Testis (tissue), 5 donors: ENCODE measurements at places on chromosomes 4 and X. TPM values are rescaled to one million over a fixed set of nuclear protein-coding genes. Genes with fewer than 3 reads are reported as not detected.

TREX2 gene
- total RNA-seq, result 7.5 TPM

CT45A1 gene
- 11.9 TPM for total RNA-seq

GJB1 gene
- 78.5 TPM for total RNA-seq

FAM149A gene
- total RNA-seq, result 14.9 TPM

DNA sequence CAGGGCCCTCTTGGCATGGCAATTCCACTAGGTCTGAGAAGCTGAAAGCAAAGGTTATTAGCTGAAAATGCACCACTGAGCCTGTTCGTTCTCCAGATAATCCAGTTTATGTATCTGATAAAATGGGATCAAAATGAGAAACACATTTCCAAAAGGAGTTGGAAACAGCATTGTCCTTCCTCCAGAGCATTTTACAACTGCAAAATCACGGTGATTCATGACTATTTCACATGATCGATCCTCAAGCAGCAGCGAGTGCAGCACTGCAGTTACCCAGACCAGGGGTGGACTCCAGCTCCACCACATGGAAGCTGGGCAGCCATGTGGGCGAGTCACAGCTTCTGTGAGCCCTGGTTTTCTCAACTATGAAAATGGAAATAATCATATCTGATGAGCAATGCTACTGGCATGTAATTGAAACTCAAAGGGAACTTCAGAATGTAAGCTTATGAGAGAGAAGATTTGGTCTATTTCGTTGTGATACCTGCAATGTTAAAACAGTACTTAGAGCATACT lies 78.7 kb upstream of the MSX1 start:
- no peaks in the 10 kb centered on the region for H3K27me3 ChIP-seq
- H3K4me3 ChIP-seq, result no peak overlapping the region

DNA sequence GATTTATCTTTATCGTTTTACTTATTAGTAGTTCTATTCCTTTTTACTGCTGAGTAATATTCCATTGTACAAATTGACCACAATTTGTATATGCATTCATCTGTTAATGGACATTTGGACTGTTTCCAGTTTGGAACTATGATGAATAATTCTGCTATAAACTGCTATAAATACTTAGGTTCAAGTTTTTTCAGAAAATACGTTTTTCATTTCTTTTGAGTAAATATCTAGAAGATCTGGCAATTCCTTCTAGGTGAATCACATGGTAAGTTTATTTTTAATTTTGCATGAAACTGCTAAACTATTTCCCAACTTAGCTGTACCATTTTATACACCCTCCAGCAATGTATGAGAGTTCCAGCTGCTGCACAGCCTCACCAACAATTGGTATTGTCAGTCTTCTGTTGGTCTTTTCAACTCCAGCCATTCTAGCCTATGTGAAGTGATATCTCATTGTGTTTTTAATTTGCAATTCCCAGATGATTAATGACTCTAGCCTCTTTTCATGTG lies 22.2 kb downstream of the LIN54 start:
- no peak for DNase-seq
- H3K27me3 ChIP-seq, result no peaks in the 10 kb centered on the region
- no peak overlapping the region for H3K27ac ChIP-seq

DNA sequence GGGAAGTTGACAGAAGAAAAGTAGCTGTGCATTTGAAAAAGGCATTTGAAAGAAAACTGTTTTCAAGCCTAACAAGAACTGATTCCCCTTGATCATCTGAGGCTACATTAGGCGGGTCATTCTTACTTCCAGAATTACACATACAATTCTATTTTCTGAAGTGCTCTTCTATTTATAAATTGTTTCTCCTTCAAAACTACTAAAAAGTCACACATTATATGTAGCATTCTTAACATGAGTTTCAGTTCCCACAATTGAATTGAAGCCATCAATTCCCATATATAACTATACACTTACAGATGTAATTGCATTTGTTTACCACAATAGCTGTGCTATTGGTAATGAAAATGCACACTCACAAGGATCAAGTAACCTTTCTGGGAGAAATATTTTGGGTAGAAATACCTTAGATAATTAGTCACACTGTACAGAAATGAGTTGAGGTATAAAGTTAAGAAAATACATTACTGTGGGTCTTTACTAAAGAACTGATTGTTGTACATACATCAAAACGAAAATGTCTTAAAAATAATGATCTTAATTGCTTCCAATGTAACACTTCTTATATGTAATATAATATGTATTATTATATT lies 1688.0 kb upstream of the AGA start:
- H3K4me1 ChIP-seq, result no peaks in the 10 kb centered on the region
- DNase-seq, result no peak
- H3K27me3 ChIP-seq, result no peaks in the 10 kb centered on the region
- H3K36me3 ChIP-seq, result no peaks in the 10 kb centered on the region

- no peak for DNase-seq
- no peaks in the 10 kb centered on the region for H3K36me3 ChIP-seq
- no peak overlapping the region for H3K27ac ChIP-seq
- H3K4me1 ChIP-seq, result no peaks in the 10 kb centered on the region
Observed at GRCh38 chr4:19992471-19993093, 259.1 kb upstream of the SLIT2 start.

DNA sequence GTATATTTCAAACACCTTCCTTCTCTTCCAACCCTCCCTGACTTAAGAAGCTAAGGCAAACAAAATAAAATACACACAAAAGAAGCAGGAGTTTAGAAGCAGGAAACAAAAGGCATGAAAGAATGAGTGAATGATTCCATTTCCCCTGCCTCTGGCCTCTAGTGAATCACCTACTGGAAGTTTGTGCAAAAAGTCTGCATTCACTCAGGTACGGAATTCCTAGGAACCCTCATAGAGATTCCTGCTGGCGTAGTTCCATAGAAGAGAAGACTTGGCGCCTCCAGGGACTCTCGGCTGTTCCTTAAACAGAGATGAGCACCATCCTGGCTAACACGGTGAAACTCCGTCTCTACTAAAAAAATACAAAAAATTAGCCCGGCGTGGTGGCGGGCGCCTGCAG lies 125.9 kb upstream of the TBL1X start:
- H3K4me3 ChIP-seq, result no peak overlapping the region
- DNase-seq, result no peak
- no peaks in the 10 kb centered on the region for H3K27me3 ChIP-seq
- H3K4me1 ChIP-seq, result peaks cover 4% of the 10 kb centered on the region

DNA sequence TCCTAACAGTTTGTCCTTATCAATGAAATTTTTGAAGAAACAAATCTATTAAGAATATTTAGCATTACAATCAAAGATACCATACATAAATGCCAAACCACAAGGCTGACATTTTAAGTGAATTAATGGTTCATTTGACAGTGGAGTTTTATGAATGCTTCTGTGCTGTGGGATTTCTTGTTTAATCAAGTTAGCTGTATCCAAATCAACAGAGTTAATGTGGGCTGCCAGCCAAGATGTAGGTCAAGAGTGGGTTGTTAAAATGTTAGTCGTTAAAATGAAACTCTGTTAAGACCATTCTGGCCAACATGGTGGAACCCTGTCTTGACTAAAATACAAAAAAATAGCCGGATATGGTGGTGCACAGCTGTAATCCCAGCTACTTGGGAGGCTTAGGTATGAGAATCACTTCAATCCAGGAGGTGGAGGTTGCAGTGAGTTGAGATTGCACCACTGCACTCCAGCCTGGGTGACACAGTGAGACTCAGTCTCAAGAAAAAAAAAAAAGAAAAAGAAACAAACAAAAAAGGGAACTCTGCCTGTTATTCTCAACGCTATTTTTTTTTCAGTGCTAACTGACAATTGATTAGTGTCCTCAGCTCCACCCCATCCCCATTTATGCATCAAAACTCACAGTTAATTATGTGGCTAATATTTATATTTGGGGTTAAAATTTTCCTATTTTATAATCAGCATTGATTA lies 20.2 kb downstream of the GPAT3 start:
- DNase-seq, result no peak
- no peaks in the 10 kb centered on the region for H3K36me3 ChIP-seq
- H3K4me1 ChIP-seq, result no peaks in the 10 kb centered on the region
- no peak overlapping the region for H3K4me3 ChIP-seq
- H3K27ac ChIP-seq, result no peak overlapping the region
- H3K27me3 ChIP-seq, result no peaks in the 10 kb centered on the region

GRCh38 chr4:130163701-130164100 lies 1067.7 kb downstream of the C4orf33 start:
- no peaks in the 10 kb centered on the region for H3K4me1 ChIP-seq
- H3K27ac ChIP-seq, result no peak overlapping the region
- H3K27me3 ChIP-seq, result no peaks in the 10 kb centered on the region
- H3K36me3 ChIP-seq, result no peaks in the 10 kb centered on the region

- no peak for DNase-seq
- H3K27ac ChIP-seq, result no peak overlapping the region
- no peaks in the 10 kb centered on the region for H3K27me3 ChIP-seq
- H3K36me3 ChIP-seq, result no peaks in the 10 kb centered on the region
- no peaks in the 10 kb centered on the region for H3K4me1 ChIP-seq
Observed at GRCh38 chrX:121642415-121642814, 595.0 kb downstream of the GLUD2 start.

DNA sequence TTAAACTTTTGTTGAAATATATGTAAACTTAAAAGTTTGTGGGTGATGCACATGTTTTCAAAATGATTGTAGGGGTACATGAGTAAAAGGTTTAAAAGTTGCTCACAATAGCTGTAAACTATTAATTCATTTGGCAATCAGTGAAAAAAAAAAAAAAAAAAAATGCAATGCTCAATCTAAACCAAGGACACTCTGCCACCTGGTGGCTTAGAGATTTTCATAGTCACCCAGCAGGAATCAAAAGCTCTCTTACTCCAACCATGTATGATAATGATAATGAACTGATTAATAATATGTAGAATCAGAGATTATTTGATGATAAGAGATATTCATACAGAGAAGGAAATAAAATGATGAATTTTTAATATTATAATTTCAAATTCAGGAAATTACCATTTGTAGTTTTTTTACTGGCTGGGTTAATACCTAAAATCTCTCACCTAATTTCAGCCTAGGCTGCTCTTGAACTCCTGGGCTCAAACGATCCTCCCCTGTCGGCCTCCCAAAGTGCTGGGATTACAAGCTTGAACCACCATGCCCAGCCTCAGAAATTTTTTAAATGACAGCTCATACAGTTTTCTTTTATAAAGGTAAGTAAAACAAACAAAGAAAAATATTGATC lies 46.9 kb upstream of the SLC25A4 start:
- no peaks in the 10 kb centered on the region for H3K27me3 ChIP-seq
- no peak overlapping the region for H3K27ac ChIP-seq
- no peak overlapping the region for H3K4me3 ChIP-seq
- DNase-seq, result peak; percentile 57

DNA sequence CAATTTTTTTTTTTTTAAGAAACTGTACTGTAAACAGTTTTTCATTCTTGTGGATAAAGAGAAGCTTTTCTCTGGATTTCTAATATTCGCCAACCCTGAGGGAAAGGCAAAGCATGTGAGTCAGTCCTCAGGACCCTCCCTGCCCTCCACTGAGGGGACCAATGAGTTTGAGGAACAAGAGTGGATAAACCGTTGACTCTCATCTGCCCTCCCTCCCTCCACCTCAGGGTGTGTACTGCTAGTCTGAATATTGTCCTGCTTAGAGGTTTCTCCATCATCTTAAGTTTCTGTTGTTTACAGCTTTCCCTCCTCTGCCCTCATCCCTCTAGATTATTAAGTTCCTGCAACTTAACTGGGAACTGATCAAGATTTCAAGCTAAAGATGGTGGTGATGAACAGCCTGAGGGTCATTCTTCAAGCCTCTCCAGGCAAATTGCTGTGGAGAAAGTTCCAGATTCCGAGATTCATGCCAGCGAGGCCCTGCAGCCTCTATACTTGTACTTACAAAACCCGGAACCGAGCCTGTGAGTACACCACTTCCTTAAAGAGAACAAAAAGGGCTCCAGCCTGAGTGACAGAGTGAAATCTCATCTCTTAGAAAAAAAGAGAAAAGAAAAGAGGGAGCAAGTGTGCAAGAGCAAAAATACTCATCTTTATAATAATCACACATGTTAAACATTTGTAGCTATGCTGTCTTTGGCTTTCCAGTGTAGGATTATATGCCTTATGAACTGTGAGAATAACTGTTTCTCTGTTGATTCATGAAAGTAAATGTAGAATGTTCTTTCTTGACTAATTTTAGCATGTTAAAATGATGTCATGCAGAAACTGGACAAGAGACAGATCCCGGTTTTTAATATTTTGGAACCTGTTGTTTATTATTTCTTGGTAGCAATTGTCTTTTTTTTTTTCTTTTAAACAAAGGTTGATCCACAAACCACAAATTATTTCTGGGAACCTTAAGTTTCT lies 11.9 kb downstream of the CA5B start:
- no peak overlapping the region for H3K27ac ChIP-seq
- H3K4me3 ChIP-seq, result no peak overlapping the region
- H3K27me3 ChIP-seq, result no peaks in the 10 kb centered on the region
- H3K4me1 ChIP-seq, result peaks cover 4% of the 10 kb centered on the region

GRCh38 chr4:89173336-89174090 lies 62.2 kb downstream of the TIGD2 start:
- H3K36me3 ChIP-seq, result no peaks in the 10 kb centered on the region
- H3K27ac ChIP-seq, result no peak overlapping the region
- no peak overlapping the region for H3K4me3 ChIP-seq
- H3K27me3 ChIP-seq, result no peaks in the 10 kb centered on the region
- no peaks in the 10 kb centered on the region for H3K4me1 ChIP-seq

DNA sequence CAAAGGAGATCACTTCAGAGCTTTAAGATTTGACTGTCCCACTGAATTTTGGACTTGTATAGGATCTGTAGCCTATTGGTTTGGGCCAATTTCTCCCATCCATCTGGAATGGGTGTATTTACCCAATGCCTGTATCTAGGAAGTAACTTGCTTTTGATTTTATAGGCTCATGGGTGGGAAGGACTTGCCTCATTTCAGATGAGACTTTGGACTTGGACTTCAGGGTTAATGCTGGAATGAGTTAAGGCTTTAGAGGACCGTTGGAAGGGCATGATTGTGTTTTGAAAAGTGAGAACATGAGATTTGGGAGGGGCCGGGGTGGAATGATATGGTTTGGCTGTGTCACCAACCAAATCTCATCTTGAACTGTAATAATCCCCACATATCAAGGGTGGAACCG lies 73.8 kb downstream of the ZNF518B start:
- no peak overlapping the region for H3K27ac ChIP-seq
- no peak for DNase-seq
- H3K4me1 ChIP-seq, result no peaks in the 10 kb centered on the region
- no peaks in the 10 kb centered on the region for H3K36me3 ChIP-seq

GRCh38 chr4:78372355-78372988 lies 179.1 kb upstream of the ANXA3 start:
- no peak for DNase-seq
- no peak overlapping the region for H3K4me3 ChIP-seq
- H3K4me1 ChIP-seq, result no peaks in the 10 kb centered on the region

- no peaks in the 10 kb centered on the region for H3K27me3 ChIP-seq
- no peaks in the 10 kb centered on the region for H3K4me1 ChIP-seq
- DNase-seq, result no peak
- H3K4me3 ChIP-seq, result no peak overlapping the region
- no peak overlapping the region for H3K27ac ChIP-seq
- no peaks in the 10 kb centered on the region for H3K36me3 ChIP-seq
Observed at GRCh38 chr4:152155070-152155469, 380.8 kb downstream of the FBXW7 start.

- no peaks in the 10 kb centered on the region for H3K27me3 ChIP-seq
- H3K36me3 ChIP-seq, result no peaks in the 10 kb centered on the region
- H3K27ac ChIP-seq, result peak overlapping the region; percentile 62
- H3K4me1 ChIP-seq, result no peaks in the 10 kb centered on the region
- peak; percentile 85 for DNase-seq
- peak overlapping the region; percentile 65 for H3K4me3 ChIP-seq
Observed at GRCh38 chr4:112817933-112818593, 181.1 kb downstream of the LARP7 start.
